DND-41 (cell line): ENCODE measurements at places on chromosomes 12 and 14.

GRCh38 chr14:61150851-61151250, 130.3 kb downstream of the TMEM30B start:
- H3K27me3 ChIP-seq = peaks cover 3% of the 10 kb centered on the region
- H3K27ac ChIP-seq = no peak overlapping the region

DNA sequence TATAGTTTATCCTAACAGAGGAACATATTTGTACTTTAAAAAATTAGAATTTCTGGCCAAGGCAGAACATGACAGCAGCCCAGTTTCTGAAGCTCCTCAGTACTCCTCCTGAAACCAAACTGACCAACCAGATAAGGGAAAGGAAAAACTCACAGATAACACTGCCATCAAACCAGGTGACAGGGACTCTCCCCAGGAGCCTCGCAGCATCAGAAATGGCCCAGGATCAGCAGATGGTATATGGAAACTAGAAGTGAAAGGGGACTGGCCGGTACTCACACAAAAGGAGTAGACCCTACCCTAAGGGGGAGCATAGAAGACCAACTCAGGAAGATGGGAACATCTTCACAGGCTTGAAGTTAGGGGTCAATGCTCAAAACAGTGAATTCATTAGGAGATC, 22.0 kb downstream of the GALC start:
- no peaks in the 10 kb centered on the region for H3K36me3 ChIP-seq
- H3K4me1 ChIP-seq = no peaks in the 10 kb centered on the region
- no peak for DNase-seq
- H3K27ac ChIP-seq = no peak overlapping the region
- no peaks in the 10 kb centered on the region for H3K27me3 ChIP-seq
- H3K4me3 ChIP-seq = no peak overlapping the region

GRCh38 chr14:72822946-72823611, 70.8 kb downstream of the DPF3 start:
- H3K27me3 ChIP-seq = no peaks in the 10 kb centered on the region
- no peaks in the 10 kb centered on the region for H3K36me3 ChIP-seq
- no peak overlapping the region for H3K27ac ChIP-seq
- H3K4me1 ChIP-seq = no peaks in the 10 kb centered on the region
- no peak for DNase-seq

- H3K36me3 ChIP-seq = no peaks in the 10 kb centered on the region
- no peak for DNase-seq
- peaks cover 13% of the 10 kb centered on the region for H3K4me1 ChIP-seq
- H3K27me3 ChIP-seq = peaks cover 44% of the 10 kb centered on the region
- no peak overlapping the region for H3K4me3 ChIP-seq
- no peak overlapping the region for H3K27ac ChIP-seq
Observed at GRCh38 chr12:43836475-43836989, 651 bp downstream of the TMEM117 start.

DNA sequence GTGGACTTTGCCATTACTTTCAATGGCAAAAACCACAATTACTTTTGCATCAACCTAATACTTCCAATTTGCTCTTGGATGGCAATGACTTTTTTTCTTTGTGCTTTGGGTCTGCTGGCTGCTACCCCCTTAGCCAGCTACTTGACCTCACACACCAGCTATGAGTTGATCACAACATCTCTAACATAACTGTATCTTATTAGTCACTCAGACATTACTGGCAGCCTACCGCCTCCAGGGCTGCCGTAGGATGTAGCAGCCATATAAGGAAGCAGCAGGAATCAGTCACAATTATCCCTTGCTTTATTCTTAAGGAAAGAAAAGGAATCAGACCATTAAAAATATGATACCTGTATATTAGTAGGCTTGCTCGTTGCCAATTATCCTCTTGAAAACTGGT, 260.5 kb downstream of the ADAMTS20 start:
- no peaks in the 10 kb centered on the region for H3K4me1 ChIP-seq
- H3K4me3 ChIP-seq = no peak overlapping the region

- H3K4me3 ChIP-seq = no peak overlapping the region
- H3K27ac ChIP-seq = no peak overlapping the region
- no peaks in the 10 kb centered on the region for H3K4me1 ChIP-seq
- no peak for DNase-seq
- no peaks in the 10 kb centered on the region for H3K27me3 ChIP-seq
Observed at GRCh38 chr12:5589054-5589453, 157.1 kb downstream of the NTF3 start.
